ENCODE measurements at places on chromosomes 1 and 21.

GRCh38 chr1:100896481-100896982 lies 642 bp downstream of the SLC30A7 start:
- DNase-seq = peak; percentile 77

DNA sequence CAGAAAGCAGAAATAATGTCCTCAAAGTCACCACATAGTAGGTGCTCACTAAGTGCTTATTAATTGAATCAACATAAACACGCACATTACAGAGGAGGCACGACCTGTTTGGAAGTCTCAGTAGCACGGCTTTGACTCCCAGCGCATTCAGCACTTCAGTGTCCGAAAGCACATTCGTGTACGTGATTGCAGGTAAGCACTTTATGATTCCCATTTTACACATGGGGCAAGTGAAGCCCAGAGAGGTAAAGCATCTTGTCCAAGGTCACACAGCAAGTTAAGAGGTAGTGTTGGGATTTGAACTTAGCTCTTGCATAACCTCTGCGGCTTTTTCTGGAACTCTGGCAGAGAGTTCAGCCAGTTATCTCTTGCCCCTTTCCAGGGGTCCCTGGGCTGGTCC lies 85.2 kb upstream of the WNT4 start:
- no peak for DNase-seq

DNA sequence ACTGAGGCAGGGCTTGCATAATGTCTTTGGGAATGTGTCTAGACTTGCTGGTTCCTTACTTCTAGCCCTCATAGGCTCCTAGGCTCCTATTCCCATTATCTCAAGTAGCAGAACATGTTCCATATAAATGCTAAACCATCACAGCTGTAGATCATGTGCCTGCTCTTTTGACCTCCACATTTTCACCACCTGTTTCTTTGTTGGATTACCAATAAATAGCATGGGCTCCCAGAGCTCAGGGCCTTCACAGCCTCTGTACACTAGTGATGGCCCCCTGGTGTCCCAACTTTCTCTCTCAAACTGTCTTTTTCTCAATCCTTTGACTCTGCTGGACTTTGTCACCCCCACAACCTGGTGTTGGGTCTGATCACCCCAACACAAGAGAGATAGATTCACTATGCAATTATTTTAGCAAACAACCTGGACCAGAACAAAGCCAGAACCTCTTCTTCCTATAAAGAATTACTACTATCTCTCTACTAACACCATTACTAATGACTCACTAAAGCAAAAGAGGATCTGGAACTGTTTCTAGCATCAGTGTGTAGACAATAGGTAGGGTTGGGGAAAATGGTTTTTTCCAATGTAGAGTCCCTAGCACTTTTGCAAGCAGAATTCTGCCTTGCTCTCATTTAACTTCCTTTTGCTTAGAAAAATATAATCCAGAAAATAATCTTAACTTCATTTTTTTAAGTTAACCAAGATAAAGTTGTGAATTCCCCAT lies 51.7 kb downstream of the WLS start:
- DNase-seq = no peak

GRCh38 chr1:199474738-199475137 lies 552.8 kb upstream of the NR5A2 start:
- DNase-seq = no peak
